ENCODE measurements at places on chromosomes 1 and 21.

DNA sequence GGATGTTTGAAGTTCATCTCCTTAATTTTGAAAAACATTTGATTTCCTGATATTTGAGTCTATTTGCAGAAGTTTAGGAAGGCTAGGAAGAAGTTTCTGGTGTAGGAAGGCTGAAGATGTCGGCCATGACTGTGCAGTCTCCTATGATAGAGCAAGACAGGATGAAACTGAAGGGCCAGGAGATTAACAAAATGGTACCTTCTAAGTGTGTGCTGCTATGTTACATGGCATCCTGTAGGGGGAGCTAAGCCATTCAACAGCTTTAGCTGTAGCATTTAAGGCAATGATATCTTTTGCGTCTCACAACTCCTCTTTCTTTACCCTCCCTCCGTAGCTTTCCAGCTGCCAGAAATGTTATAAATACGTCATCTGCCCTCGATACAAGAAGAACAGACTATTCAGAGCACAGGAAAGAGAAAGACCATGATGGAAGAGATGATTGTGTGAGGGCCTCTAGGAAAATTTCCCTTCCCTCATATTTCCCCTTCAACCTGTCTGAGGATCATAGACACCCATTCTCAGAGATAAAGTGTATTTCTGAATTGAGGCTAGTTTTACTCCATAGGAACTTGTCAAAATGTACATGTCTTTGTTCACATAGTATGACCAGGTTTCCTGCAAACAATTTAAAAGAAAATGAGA lies 61.1 kb downstream of the XCL1 start:
- DNase-seq, result no peak

- no peak for DNase-seq
These were observed 36.9 kb upstream of the HIVEP3 start for GRCh38 chr1:41955461-41956159.

DNA sequence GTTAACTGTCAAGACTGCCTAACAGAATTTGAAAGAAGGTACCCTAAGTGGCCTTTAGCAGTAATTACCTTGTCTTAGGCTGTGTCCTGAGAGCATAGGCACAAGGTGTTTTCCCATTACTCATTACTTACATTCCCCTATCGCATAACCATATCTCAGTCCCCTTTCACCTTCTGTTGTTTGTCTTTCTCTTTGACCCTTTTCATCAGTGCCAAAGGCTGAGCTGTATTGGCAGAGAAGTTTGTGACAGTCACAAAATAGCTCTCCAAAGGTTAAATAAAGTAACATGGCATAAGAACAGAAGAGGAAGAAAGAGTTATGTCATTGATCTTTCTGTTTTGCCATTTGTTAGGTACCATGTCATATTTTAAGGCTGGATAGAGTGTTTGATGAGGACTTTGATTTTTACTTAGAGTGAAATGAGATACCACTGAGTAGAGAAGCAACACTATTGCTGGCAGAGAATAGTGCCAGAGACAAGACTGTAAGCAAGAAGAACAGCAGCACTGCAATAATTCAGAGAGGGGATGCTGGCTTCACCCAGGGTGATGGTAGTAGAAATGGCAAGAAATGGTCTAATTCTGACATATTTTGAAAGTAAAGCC lies 497.8 kb downstream of the TTLL7 start:
- no peak for DNase-seq

DNA sequence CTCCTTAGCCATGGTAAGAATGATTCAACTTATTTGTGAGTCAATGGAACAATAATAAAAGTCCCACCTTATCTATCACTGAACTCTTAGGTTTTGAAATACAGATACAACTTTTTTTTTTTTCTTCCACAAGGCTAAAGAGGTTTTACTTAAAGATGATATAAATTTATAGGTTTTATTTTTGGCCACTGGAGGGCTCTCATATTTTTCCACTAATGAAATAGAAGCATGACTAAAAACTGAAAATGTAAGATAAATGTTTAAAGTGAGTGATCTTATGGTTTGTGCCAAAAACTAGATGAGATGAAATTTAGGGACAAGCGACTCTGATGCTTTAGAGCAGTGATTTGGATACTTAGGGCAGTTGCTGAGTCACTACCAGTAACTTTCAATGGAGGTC lies 499.0 kb downstream of the NUF2 start:
- DNase-seq, result no peak

DNA sequence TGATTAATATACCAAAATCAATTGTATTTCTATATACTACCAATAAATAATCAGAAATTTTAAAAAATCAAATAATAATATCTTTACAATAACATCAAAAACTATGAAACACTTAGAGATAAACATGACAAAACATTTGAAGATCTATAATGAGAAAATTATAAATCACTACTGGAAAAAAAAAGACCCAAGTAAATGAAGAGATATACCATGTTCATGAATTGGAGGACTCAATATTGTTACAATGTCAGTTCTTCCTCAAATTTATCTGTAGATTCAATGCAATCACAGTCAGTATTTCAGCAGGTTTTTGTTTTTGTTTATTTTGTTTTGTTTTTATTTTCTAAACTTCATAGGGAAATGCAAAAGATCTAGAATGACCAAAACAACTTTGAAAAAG lies 4.2 kb upstream of the ITPKB start:
- no peak for DNase-seq

GRCh38 chr1:189220750-189221149 lies 1256.9 kb downstream of the BRINP3 start:
- no peak for DNase-seq

- no peak for DNase-seq
These were observed 201.0 kb downstream of the S1PR1 start for GRCh38 chr1:101437800-101438199.

- DNase-seq, result no peak
These were observed 1.2 kb downstream of the KDM4A start for GRCh38 chr1:43651188-43651587.

DNA sequence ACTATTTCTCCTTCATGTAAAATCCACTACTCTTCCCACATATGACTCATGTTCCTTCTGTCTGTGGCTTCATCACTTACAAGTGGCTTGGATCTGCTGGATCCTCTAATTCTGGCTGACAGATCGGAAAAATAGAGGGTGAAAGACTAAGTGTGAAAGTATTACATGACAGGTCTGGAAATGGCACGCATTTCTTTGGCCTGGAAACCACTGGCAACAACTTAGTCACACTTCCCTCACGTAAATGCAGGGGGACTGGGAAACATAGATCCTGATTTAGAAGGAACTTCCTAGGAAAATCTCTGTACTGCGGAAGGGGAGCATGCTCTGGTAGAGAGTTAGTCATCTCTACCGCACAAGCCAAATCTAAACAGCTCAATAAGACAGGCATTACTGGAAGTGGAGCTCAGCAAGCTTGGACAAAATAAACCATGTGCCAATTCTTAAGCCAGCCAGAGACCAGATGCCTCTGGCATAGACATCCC lies 305.4 kb upstream of the PTBP2 start:
- no peak for DNase-seq

Measured in stimulated activated CD4-positive, alpha-beta T cell treated with anti-CD3 and anti-CD28 coated beads, Interleukin-4, amount 100 ng/mL, for 48 hours (primary cell).